HCT116 (cell line): ENCODE measurements at places on chromosomes 12 and 14. TPM values are rescaled to one million over a fixed set of nuclear protein-coding genes. Genes with fewer than 3 reads are reported as not detected.

- no peak for DNase-seq
Measured at GRCh38 chr14:66595394-66595793, 87.4 kb downstream of the GPHN start.

The C1R gene
- 4.3 TPM for total RNA-seq

The SLC17A8 gene
- total RNA-seq: not detected

DNA sequence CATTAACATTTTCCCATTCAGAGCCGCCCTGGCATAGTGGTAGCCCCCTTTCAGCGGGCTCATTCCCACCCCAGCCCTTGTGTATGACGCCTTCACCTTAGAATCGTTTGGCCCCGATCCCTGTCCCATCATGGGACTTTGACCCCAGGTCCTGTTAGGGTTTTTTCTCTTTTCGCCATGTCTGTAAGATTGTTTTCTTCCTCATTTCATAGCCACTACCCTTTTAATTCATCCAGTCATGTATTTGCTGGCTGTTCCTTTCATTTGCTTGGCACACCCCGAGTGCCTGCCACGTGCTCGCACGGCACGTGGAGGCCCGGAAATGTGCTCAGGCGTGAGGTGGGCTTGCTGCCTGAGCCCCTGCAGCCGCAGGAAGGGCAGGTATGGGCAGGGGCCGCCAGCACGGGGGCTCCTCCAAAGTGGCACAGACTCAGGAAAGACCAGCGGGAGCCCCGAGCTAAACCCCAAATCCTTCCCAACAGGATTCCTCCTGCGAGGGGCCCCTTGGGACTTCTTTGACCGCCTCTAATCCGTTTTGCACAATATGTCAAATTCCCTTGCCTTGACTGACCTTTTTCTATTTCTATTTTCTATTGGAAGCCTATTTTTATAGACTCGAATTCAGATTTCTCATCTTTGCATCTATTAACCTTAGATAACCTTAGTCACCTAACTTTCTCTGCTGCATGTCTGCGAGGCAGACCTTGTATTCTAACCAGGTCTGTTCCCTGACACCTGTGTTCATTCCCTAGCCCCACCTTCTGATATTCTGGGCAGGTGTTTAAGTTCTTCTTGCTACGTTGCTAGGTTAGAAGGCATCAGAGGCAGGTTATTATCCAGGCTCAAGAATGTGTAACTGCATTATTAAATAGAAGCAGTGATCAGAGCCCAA, 114.8 kb downstream of the EML1 start:
- DNase-seq: no peak

- no peak for DNase-seq
Measured at GRCh38 chr12:30827101-30828066, 72.6 kb upstream of the CAPRIN2 start.
